Activated CD4-positive, alpha-beta T cell treated with anti-CD3 and anti-CD28 coated beads for 36 hours (primary cell): ENCODE measurements at places on chromosomes 16 and 17. TPM values are rescaled to one million over a fixed set of nuclear protein-coding genes. Genes with fewer than 3 reads are reported as not detected.

- no peak for DNase-seq
- no peaks in the 10 kb centered on the region for H3K36me3 ChIP-seq
- H3K4me3 ChIP-seq: no peak overlapping the region
- H3K27ac ChIP-seq: no peak overlapping the region
- H3K27me3 ChIP-seq: no peaks in the 10 kb centered on the region
- H3K4me1 ChIP-seq: no peaks in the 10 kb centered on the region
Observed at GRCh38 chr16:73996624-73997339, 299.8 kb upstream of the PSMD7 start.

DNA sequence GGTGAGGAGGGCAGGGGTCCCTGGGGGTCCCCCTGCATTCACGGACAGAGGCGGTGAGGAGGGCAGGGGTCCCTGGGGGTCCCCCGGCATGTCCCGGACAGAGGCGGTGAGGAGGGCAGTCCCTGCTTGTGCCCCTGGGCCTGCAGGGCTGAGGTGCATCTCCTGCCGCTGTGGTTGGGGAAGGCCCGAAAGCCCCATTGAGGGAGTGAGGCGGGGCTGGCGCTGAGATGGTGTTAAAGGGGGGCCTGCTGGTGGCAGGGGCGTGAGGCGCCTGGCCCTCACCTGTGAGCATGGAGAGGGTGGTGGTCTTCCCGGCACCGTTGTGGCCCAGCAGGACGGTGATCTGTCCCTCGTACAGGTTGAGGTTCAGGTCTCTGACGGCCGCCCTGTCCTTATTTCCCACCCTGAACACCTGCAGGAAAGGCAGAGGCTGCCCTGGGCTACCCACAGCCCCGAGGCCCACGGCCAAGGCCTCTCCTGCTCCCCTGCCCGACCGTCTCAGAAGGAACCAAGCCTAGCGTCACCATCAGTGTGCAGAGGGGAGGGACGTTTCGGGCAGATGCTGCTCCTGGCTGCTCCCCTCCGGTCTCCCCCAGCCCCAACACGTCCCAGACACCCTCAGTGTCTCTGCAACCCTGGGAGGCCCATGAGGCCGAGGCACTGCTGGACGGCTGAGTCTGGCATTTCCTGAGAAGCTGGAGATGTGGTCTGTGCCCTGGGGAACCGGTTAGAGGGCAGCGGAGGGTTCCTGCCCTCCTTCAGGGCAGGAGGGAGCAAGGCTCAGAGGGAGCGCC is 31.4 kb upstream of the RNPS1 start:
- no peaks in the 10 kb centered on the region for H3K36me3 ChIP-seq
- H3K4me1 ChIP-seq: no peaks in the 10 kb centered on the region
- no peak overlapping the region for H3K27ac ChIP-seq
- DNase-seq: no peak

- H3K27ac ChIP-seq: no peak overlapping the region
- no peak for DNase-seq
- peaks cover 2% of the 10 kb centered on the region for H3K27me3 ChIP-seq
- peaks cover 7% of the 10 kb centered on the region for H3K36me3 ChIP-seq
- peaks cover 6% of the 10 kb centered on the region for H3K4me1 ChIP-seq
- peak overlapping the region; percentile 25 for H3K4me3 ChIP-seq
Observed at GRCh38 chr16:31486045-31486444, 3.1 kb downstream of the SLC5A2 start.

GRCh38 chr17:63496177-63496576 is 19.3 kb downstream of the ACE start:
- no peak overlapping the region for H3K4me3 ChIP-seq
- peaks cover 4% of the 10 kb centered on the region for H3K27me3 ChIP-seq
- H3K4me1 ChIP-seq: no peaks in the 10 kb centered on the region
- H3K36me3 ChIP-seq: no peaks in the 10 kb centered on the region
- DNase-seq: no peak
- no peak overlapping the region for H3K27ac ChIP-seq

- H3K4me1 ChIP-seq: peaks cover 6% of the 10 kb centered on the region
- H3K4me3 ChIP-seq: no peak overlapping the region
- H3K36me3 ChIP-seq: no peaks in the 10 kb centered on the region
- DNase-seq: no peak
Observed at GRCh38 chr17:38741461-38741860, 6.7 kb downstream of the PCGF2 start.

- H3K27ac ChIP-seq: no peak overlapping the region
- no peaks in the 10 kb centered on the region for H3K36me3 ChIP-seq
- DNase-seq: no peak
- H3K4me1 ChIP-seq: no peaks in the 10 kb centered on the region
Observed at GRCh38 chr17:72465191-72466024, 344.6 kb downstream of the SOX9 start.

DNA sequence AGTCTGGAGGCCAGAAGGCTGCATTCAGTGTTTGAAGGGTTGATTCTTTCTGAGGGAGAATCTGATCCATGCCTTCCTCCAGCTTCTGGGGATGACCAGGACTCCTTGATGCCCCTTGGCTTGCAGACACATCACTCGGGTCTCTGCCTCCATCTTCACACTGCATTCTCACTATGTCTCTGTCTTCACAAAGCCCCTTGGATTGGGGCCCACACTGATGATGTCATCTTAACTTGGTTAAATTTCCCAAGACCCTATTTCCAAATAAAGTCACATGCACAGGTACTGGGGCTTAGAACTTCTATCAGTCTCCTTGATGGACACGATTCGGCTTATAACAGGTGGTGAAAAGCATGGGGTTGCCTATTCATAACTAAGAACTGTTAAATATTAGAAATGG is 112.1 kb upstream of the MYOCD start:
- DNase-seq: no peak
- no peaks in the 10 kb centered on the region for H3K27me3 ChIP-seq
- H3K4me1 ChIP-seq: no peaks in the 10 kb centered on the region
- H3K36me3 ChIP-seq: no peaks in the 10 kb centered on the region

DNA sequence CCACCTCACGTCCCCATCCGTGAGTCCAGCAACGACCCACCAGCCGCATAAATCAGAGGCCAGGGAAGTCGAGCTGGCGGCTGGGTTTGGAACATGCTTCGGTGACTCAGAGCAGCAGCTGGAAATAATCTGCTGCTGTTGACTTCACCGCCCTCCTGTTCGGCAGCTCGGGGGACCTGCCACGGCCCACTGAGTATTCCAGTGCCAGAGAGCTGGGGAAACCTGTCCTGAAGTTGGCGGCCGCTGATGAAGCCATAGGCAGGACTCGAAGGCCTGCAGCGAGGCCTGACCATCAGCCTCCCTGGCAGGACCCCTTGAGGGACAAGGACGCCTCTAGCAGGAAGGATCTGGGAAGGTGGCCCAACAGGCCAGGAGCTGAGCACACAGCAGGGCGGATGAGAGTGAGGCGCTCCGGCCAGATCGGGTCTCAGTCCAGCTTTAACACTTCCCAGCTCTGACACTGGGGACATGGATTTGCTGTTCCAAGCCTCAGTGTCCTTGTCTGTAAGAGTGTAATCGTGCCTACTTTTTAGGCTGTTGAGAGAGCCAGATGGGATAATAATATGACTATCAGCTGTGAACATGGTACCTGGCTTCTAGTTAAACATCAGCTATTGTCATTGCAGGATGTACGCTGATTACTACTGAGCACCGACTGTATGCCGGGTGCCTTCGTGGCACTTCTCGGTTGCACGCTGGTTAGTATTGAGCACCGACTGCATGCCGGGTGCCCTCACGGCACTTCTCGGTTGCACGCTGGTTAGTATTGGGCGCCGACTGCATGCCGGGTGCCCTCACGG is 50.4 kb upstream of the CIBAR2 start:
- no peak overlapping the region for H3K4me3 ChIP-seq
- H3K27me3 ChIP-seq: peaks cover 5% of the 10 kb centered on the region
- no peaks in the 10 kb centered on the region for H3K36me3 ChIP-seq
- H3K4me1 ChIP-seq: peaks cover 6% of the 10 kb centered on the region

- no peak overlapping the region for H3K27ac ChIP-seq
- no peaks in the 10 kb centered on the region for H3K36me3 ChIP-seq
- no peak overlapping the region for H3K4me3 ChIP-seq
- no peak for DNase-seq
Observed at GRCh38 chr17:50946223-50946890, 80.2 kb upstream of the TOB1 start.

DNA sequence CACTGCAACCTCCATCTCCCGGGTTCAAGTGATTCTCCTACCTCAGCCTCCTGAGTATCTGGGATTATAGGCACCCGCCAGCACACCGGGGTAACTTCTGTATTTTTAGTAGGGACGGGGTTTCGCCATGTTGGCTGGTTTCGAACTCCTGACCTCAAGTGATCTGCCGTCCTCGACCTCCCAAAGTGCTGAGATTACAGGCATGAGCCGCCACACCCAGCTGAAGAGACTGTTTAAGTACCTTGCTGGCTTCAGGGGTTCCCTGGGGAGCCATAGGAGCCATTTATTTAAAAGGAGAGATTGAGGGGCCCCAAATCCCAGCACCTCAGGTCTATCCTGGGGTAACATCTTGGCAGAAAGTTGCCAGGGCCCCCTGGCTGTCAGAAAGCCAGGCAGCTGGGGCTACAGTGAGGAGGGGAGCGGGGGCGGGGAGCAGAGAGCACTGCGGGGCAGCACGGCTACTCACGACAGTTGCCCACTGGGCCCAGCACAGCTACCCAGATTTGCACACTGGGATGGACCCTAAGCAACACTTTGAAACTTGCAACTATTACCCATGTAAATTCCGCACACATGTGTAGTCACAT is 1.6 kb downstream of the SNAI3 start:
- H3K4me3 ChIP-seq: peak overlapping the region; percentile 70
- peak overlapping the region; percentile 51 for H3K27ac ChIP-seq
- H3K36me3 ChIP-seq: peaks cover 3% of the 10 kb centered on the region

DNA sequence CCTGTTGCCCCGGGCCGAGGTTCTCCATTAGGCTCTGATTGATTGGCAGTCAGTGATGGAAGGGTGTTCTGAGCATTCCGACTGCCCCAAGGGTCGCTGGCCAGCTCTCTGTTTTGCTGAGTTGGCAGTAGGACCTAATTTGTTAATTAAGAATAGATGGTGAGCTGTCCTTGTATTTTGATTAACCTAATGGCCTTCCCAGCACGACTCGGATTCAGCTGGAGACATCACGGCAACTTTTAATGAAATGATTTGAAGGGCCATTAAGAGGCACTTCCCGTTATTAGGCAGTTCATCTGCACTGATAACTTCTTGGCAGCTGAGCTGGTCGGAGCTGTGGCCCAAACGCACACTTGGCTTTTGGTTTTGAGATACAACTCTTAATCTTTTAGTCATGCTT is 74.2 kb downstream of the HAPSTR1 start:
- no peaks in the 10 kb centered on the region for H3K4me1 ChIP-seq
- no peak for DNase-seq
- H3K36me3 ChIP-seq: no peaks in the 10 kb centered on the region

DNA sequence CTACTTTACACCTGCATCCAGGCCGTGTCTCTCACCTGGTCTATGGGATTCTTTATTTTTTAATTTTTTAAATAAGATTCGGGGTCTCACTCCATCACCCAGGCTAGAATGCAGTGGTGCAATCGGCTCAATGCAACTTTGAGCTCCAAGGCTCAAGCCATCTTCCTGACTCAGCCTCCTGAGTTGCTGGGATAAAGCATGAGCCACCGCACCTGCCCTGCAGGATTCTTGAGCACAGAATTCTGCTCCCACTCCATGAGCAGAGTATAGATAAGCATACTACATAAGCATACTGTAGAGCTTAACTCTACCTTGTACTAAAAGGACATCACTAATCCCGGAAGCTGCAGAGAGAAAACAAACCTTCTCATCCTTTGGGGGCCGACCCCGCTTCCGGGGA is 15.5 kb downstream of the GLYR1 start:
- no peak overlapping the region for H3K4me3 ChIP-seq
- H3K4me1 ChIP-seq: peaks cover 2% of the 10 kb centered on the region
- H3K27ac ChIP-seq: no peak overlapping the region

GRCh38 chr16:15796885-15797284 is 59.9 kb downstream of the MYH11 start:
- H3K36me3 ChIP-seq: no peaks in the 10 kb centered on the region
- H3K4me3 ChIP-seq: no peak overlapping the region
- no peaks in the 10 kb centered on the region for H3K4me1 ChIP-seq
- no peak for DNase-seq

DNA sequence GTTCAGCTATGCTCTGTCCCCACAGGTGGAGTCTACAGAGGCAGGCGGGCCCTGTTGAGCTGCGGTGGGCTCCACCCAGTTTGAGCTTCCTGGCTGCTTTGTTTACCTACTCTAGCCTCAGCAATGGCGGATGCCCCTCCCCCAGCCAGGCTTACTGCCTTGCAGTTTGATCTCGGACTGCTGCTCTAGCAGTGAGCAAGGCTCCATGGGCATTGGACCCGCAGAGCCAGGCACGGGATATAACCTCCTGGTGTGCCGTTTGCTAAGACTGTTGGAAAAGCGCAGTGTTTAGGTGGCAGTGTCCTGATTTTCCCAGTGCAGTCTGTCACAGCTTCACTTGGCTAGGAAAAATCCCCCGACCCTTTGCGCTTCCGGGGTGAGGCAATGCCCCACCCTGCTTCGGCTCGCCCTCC is 89.1 kb downstream of the BCAS3 start:
- H3K4me1 ChIP-seq: peaks cover 16% of the 10 kb centered on the region
- H3K36me3 ChIP-seq: peaks cover 13% of the 10 kb centered on the region
- H3K27me3 ChIP-seq: no peaks in the 10 kb centered on the region
- no peak for DNase-seq

DOK4 gene
- total RNA-seq: 6.7 TPM

EMP2 gene
- not detected for total RNA-seq

GRIN2C gene
- not detected for total RNA-seq

RAMP2 gene
- not detected for total RNA-seq

PRSS33 gene
- not detected for total RNA-seq
